ENCODE measurements at places on chromosomes 12 and 14.
A peak's percentile ranks its signal among the peaks of the same experiment; 100 is the strongest.

- DNase-seq, result no peak
Observed at GRCh38 chr14:32491416-32492016, 162.4 kb downstream of the AKAP6 start.

DNA sequence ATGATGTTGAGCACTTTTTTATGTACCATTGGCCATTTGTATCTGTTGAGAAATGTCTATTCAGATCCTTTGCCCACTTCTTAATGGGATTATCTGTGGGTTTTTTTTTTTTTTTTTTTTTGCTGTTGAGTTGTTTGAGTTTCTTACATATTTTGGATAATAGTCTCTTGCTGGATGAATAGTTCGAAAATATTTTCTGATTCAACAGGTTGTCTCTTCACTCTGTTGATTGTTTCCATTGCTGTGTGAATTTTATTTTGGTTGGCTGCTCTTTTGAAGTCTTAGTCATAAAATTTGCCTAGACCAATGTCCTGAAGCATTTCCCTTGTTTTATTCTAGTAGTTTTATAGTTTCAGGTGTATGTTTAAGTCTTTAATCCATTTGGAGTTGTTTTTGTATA is 64.5 kb downstream of the CAND1 start:
- no peak for DNase-seq

DNA sequence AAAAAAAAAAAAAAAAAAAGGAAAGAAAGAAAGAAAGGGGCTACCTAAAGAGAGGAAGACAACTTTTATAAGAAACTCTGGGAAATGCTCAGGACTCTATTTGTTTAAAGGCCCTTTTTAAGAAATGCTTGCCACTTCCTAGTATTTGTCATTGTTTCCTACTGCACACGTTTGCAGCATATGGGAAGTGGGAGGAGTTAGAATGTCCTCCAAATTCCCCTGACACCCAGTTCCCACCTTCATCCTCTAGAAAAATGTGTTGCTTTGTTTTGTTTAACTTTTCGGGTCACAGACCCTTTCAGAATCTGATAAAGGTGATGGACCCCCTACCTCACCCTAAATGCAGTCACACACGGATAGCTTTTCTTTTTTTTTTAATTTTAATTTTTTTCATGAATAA is 40.8 kb downstream of the NINJ2 start:
- DNase-seq, result no peak

- DNase-seq, result peak; percentile 27
Observed at GRCh38 chr12:69879007-69879960, 54.3 kb downstream of the MYRFL start.

GRCh38 chr12:94208622-94208966 is 60.2 kb downstream of the PLXNC1 start:
- DNase-seq, result no peak

- peak; percentile 44 for DNase-seq
Observed at GRCh38 chr14:94392510-94392935, 4.1 kb upstream of the SERPINA1 start.

DNA sequence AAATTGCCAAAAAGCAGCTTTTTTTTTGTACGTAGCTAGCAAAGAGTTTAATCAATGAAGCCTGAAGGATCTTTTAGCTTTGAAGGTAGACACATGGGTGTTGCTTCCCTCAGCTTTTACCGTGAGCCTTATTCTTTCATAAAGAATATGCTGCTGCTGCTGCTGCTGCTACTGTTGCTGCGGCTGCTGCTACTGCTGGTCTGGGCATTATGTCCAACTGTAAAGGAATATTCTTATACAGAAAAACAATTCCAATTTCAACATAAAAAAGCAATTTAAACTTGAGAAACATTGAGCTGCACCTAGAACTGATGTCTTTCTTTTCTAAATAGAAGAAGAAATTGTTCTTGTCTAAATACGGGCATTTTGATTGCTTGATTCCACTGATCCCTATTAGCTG is 38.9 kb upstream of the PPP1R12A start:
- no peak for DNase-seq

DNA sequence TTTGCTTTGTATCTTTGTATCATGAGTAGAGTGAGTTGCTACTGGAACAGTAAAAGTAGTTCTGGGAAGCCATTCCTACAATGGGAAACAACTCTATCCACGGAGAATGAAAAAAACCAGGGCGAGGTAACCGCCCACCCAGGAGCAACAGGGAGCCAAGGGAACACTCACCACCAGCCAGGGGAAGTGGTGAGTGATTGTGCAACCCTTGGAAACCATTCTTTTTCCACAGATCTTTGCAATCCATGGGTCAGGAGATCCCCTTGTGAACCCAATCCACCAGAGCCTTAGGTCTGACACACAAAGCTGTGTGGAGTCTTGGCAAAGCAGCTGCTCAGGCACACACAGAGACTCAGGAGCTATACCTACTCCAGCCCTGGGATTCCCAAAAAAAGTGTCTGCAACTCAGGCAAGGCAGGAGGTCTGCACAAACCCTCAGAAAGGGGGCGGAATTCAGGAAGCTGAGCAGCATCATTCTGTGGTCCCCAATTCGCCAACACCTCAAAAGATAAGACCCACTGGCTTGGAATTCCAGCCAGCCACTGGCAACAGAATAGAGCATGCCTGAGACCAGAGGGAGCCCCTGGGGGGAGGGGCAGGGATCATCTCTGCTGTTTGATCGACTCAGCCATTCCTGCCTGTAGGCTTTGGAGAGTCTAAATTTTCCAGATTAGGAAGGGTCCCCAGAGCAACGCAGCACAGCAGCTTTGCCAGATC is 52.1 kb upstream of the PPFIA2 start:
- DNase-seq, result no peak
